CD8-positive, alpha-beta memory T cell (primary cell): ENCODE measurements at places on chromosomes 16 and 17. TPM values are rescaled to one million over a fixed set of nuclear protein-coding genes. Genes with fewer than 3 reads are reported as not detected.

Gene MRPL58
- 68.8 TPM for total RNA-seq

Gene TBC1D3D
- 1.1 TPM for total RNA-seq

GRCh38 chr16:54160252-54160860 lies 126.2 kb downstream of the IRX3 start:
- no peak for DNase-seq
- no peaks in the 10 kb centered on the region for H3K27me3 ChIP-seq
- H3K36me3 ChIP-seq = no peaks in the 10 kb centered on the region
- no peak overlapping the region for H3K4me3 ChIP-seq
- no peak overlapping the region for H3K27ac ChIP-seq

DNA sequence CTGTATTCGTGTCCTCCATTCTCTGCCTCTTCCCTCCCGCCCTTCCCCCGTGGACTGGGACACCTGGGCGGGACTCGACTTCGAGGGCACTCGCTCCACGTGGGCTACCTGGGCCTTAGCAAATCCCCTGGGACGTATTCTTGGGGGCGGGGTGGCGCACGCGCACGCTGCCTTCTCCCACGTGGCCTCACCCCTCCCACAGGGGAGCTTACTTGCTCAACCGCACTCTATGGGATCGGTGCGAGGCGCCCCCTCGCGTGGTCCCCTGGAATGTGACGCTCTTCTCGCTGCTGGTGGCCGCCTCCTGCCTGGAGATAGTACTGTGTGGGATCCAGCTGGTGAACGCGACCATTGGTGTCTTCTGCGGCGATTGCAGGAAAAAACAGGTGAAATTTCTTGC lies 3.5 kb downstream of the VMO1 start:
- peaks cover 12% of the 10 kb centered on the region for H3K4me1 ChIP-seq
- DNase-seq = no peak
- H3K36me3 ChIP-seq = no peaks in the 10 kb centered on the region
- no peak overlapping the region for H3K4me3 ChIP-seq

GRCh38 chr16:27226476-27226875 lies 23.1 kb downstream of the KDM8 start:
- DNase-seq = no peak
- H3K36me3 ChIP-seq = no peaks in the 10 kb centered on the region
- H3K4me1 ChIP-seq = peaks cover 22% of the 10 kb centered on the region

DNA sequence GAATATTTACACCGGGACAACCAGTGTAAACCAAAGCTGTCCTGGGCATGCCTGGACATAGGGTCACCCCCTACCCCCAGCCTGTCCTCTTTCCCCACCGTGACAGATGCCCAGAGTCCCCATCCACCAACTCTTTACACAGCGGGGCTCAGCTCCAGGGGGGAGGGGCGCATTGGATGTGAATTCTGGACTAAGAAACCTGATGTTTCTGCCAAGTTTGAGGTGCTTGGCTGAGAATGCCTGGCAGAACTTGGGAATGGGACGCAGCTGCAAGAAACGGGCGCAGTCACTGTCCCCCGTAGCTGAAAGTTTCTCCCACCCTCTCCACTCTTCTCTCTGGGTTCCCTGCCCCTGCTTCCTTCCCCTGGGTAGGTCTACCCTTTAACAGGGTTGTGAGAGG lies 68.0 kb upstream of the CDC42EP4 start:
- H3K36me3 ChIP-seq = no peaks in the 10 kb centered on the region
- H3K27me3 ChIP-seq = no peaks in the 10 kb centered on the region
- DNase-seq = no peak
- no peaks in the 10 kb centered on the region for H3K4me1 ChIP-seq
- H3K4me3 ChIP-seq = no peak overlapping the region

DNA sequence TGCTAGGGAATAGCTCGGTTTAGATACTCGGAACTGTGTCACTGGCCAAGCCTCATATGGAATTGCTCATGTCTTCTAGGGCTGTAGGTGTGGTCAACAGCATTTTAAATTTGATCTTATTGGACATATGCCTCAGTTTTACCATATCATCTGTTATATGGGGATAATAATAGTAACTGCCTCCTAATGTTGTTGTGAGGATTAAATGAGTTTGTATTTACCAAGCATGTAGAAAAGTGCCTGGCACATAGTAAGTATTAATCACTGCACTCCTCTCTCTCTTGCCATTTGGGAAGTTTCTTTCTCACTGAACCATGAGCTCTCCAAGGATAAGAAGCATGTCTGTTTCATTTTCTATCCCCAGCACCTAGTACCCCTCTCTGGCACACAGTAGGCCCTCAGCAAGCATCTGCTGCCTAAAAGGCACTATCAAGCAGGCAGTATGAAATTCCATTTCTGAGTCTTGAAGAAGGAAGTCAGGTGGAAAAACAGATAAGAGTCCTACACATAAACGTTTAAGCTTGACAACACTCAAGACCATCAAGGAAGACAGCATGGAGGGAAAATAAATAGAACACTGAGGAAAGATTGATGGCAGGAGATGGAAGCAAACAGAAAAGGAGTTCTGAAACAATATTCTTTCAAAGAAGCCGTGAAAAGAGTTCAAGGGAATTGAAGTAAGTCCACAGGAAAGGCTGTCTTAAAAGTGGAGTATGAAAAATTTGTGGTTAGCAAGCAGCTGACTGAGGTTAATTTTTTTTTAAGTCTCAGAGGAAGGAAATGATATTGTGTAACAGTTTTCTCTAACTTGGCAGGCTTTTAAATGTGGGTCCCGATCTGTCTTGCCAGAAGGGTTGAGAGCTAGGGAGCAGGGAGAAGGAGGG lies 2.2 kb upstream of the ATP6V0A1 start:
- no peaks in the 10 kb centered on the region for H3K27me3 ChIP-seq
- DNase-seq = no peak
- peak overlapping the region; percentile 42 for H3K4me3 ChIP-seq
- H3K27ac ChIP-seq = peak overlapping the region; percentile 39
- H3K36me3 ChIP-seq = no peaks in the 10 kb centered on the region

DNA sequence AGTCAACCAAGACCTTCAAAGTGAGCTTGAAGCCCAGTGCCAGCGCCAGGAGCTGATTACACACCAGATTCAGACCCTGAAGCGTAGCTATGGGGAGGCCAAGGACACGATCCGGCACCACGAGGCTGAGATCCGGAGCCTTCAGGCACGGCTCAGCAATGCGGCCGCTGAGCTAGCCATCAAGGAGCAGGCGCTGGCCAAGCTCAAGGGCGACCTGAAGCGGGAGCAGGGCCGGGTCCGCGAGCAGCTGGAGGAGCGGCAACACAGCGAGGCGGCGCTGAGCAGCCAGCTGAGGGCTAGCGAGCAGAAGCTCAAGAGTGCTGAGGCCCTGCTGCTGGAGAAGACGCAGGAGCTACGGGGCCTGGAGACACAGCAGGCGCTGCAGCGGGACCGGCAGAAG lies 42.0 kb downstream of the PLD6 start:
- no peak overlapping the region for H3K27ac ChIP-seq
- no peak for DNase-seq
- H3K36me3 ChIP-seq = peaks cover 33% of the 10 kb centered on the region
- H3K27me3 ChIP-seq = no peaks in the 10 kb centered on the region
- H3K4me1 ChIP-seq = no peaks in the 10 kb centered on the region
